ENCODE measurements at places on chromosomes 5 and 9.

DNA sequence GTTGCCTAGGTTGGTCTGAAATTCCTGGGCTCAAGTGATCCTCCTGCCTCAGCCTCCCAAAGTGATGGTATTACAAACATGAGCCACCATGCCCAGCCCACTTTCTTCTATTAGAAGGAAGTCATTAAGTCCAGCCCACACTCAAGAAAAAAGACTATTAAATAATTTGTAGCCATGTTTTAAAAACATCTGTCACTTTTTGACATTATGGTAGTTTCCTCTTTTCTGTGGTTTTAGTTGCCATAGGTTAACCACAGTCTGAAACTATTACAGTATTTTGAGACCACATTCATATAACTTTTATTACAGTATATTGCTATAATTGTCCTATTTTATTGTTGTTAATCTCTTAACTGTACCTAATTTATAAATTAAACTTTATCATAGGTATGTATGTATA lies 31.9 kb upstream of the C5orf24 start:
- DNase-seq = no peak

GRCh38 chr9:132474253-132474652 lies 64.2 kb downstream of the CFAP77 start:
- no peak for DNase-seq

GRCh38 chr9:123642291-123643278 lies 286.6 kb downstream of the CRB2 start:
- no peak for DNase-seq

DNA sequence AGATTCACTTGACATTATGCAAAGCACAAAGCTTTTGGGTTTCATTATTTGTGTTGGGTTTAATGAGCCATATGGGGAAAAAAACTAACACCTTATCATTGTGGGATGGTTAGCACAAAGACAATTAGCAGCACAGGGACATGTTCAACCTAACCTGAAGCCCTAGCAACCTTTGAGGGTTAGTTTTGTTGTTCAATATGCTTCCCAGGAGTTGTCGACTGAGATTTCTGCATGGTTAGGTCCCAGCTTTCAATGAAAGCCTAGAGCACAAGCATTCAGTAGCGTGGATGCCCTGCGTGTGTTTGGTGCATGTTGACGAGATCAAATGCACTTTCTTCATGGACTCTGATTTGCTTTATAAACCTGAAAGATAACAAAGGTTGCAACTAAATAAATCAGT lies 565.2 kb upstream of the TLE4 start:
- no peak for DNase-seq

- no peak for DNase-seq
These were observed 18.7 kb downstream of the HK3 start for GRCh38 chr5:176880366-176881020.

- no peak for DNase-seq
These were observed 3.1 kb downstream of the IRX4 start for GRCh38 chr5:1879292-1880263.

GRCh38 chr9:120688758-120689157 lies 25.5 kb downstream of the MEGF9 start:
- no peak for DNase-seq

- DNase-seq = peak; percentile 28
These were observed 502 bp upstream of the CERCAM start for GRCh38 chr9:128420060-128420650.

- no peak for DNase-seq
These were observed 7.0 kb upstream of the GPR21 start for GRCh38 chr9:123026425-123026824.

DNA sequence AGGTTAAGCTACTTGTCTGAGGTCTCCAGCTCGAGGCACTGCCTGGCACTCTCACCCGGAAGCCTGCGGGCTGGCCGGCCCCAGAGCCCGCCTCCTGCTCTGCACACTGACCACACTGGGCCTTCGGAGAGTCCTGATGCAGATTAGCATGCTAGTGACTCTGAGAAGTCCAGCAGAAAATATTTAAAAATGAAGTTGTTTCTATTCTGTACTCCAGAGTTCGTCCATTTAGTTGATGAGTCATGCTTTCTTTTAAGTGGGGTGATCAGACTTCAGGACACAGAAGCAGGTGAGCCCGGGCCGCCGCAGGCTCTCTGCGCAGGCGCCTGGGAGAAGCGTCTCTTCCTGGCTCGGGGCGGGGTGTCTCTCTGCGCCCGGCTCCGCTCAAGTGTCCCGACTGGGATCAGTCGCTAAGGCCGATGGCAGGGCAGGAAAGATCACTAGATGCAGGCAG lies 32.5 kb downstream of the FAM240B start:
- DNase-seq = no peak

- DNase-seq = no peak
These were observed 53.2 kb downstream of the GOLM1 start for GRCh38 chr9:86046071-86046636.

DNA sequence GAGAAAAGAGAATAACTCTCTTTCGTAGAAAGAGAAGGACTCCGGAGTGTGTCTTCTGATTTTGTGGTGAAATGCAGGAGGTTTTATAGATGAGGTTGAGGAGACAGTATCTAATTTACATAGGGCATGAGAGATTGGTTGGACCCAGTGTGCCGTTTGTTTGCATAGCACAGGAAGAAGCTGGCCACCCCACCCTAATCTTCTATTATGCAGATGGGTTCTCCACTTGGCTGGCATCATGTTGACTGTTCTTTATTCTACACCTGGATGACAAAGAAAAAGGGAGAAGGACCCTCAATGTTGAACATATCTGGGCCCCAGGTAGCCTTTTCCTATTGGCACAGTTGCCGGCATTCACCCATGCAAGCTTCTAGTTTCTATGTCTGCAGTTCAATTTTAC lies 23.2 kb upstream of the MINAR2 start:
- no peak for DNase-seq

DNA sequence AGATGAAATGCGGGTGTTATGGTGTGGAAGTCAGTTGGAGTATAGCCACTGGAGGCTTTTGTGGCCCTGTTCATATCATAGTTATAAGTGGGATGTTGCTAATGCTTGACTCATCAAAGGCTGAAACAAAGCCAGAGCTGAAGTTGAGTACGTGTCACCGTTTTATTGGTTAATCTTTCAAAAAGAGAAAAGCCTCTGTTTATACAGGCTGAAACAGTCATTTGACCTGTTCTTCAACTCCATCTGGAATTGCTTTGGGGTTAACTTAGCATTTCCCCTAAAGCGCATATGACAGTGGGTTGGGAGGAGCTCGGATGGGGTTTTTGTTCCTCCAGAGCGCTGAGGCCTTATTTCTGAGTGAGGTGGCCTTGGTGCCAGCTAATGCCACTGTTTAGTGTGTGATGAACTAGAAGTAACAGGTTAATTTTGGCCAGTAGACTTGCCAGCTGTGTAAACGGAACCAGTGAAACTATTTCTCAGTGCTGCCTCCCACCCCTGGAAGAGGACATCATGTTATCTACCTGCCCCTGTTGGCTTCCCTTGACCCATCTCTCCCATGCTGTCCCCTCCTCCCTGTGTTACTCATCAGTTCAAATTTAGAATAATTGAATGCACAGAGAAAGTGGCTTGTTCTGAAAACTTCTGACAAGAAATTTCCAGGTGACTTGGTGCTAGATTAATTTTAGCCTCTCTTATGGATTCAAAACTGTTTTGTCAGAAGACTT lies 34.2 kb downstream of the MTAP start:
- DNase-seq = no peak

DNA sequence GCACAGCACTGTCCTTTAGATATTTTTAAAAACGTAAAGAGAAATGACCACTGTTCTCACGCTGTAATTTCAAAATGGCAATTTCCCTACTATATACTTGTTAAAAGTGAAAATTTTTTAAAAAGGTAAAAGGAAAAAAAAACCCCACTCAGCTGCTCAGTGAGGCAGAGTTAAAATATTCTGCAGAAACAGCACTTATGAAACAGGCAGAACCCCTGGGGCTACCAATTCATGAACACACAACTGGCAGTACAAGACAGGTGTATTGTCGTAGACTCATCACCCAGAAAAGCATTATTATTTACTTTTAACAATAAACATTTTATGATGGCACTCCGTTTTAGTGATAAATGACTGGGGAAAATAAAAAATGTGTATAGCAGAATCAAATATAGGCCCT lies 1.5 kb upstream of the RASGRF2 start:
- DNase-seq = no peak

- no peak for DNase-seq
These were observed 316.8 kb downstream of the BRINP1 start for GRCh38 chr9:119052339-119053030.

DNA sequence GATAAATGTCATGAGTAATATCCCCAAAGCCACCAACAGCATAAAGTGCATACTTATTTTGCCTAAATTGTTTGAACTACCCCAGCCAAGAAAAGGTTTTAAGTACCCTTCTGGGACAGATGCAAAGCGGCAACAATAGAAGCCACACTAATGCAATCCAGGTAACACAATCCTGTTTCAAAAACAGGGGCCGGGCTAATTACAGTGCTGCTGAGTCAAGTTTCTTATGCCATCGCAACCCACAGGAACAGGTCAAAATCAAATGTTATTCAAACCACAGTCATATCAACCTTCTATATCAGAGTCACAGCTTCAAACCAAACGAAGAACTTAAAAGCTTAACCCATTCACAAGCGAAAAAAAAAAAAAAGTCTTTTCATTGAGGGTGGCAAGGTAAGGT lies 28.3 kb downstream of the EBF1 start:
- DNase-seq = no peak
